ENCODE measurements at places on chromosomes 4 and X. TPM values are rescaled to one million over a fixed set of nuclear protein-coding genes. Genes with fewer than 3 reads are reported as not detected.

- no peak for DNase-seq
- H3K27me3 ChIP-seq, result peaks cover 15% of the 10 kb centered on the region
Observed at GRCh38 chr4:54586320-54586955, 71.3 kb upstream of the KIT start.

DNA sequence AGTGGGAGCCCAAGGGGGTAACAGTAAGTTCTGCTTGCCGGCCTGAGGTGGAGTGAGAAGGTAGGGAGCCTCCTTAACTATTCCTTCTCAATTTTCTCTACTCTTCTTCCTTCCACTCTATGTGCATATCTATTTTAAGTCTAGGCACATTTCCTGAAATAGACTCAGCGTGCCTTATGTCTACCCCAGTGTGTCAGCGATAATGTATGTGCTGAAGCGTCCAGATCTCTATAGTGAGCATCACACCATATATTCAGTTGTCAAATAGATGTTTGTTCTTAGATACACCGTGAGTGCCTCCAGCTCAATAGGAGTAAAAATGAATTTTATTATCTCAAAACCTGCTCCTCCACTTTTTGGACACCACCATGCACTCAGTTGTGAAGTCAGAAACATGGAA, 51.5 kb upstream of the RAB33B start:
- H3K4me1 ChIP-seq, result no peaks in the 10 kb centered on the region
- H3K36me3 ChIP-seq, result no peaks in the 10 kb centered on the region
- no peak overlapping the region for H3K27ac ChIP-seq
- no peak overlapping the region for H3K4me3 ChIP-seq

- H3K27ac ChIP-seq, result no peak overlapping the region
- no peak for DNase-seq
- H3K4me3 ChIP-seq, result no peak overlapping the region
- H3K27me3 ChIP-seq, result no peaks in the 10 kb centered on the region
- H3K4me1 ChIP-seq, result no peaks in the 10 kb centered on the region
- no peaks in the 10 kb centered on the region for H3K36me3 ChIP-seq
Observed at GRCh38 chr4:155524926-155525455, 141.7 kb upstream of the GUCY1A1 start.

GRCh38 chr4:13627178-13627605, 333 bp downstream of the BOD1L1 start:
- H3K27me3 ChIP-seq, result no peaks in the 10 kb centered on the region
- H3K27ac ChIP-seq, result peak overlapping the region; percentile 59
- DNase-seq, result no peak
- peaks cover 9% of the 10 kb centered on the region for H3K4me1 ChIP-seq
- no peaks in the 10 kb centered on the region for H3K36me3 ChIP-seq

The EIF1AX gene
- 132 TPM for total RNA-seq

All from HCT116 (cell line).